ENCODE measurements at places on chromosomes 4 and X.

- DNase-seq, result no peak
These were observed 253.9 kb downstream of the IL15 start for GRCh38 chr4:141890279-141890678.

GRCh38 chrX:97030463-97030862 is 146.8 kb downstream of the RPA4 start:
- no peak for DNase-seq

GRCh38 chr4:186946682-186947294 is 223.1 kb upstream of the FAT1 start:
- no peak for DNase-seq

- no peak for DNase-seq
These were observed 521.2 kb downstream of the STIM2 start for GRCh38 chr4:27381815-27382214.

DNA sequence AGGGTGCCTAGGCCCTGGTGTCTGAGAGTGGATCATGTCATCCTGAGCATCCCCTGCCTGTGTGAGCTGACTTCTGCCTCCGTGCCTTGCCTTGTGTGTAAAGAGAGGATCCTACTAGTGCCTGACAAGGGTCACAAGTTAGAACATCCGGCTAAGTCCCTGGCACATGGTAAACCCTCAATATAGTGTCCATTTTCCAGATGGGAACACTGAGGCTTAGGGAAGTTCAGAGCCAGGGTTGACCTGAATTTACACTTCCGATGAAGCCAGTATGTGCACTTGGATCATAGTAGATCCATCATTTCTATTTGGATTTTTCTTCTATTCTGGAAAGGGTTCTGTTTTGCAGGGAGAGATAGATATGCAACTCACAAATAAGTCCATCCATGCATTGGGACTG is 12.5 kb upstream of the PSAPL1 start:
- no peak for DNase-seq

- DNase-seq, result no peak
These were observed 241.3 kb downstream of the NR3C2 start for GRCh38 chr4:148200960-148201359.

GRCh38 chr4:16264798-16265197 is 38.5 kb upstream of the TAPT1 start:
- DNase-seq, result no peak

- DNase-seq, result no peak
These were observed 66.8 kb upstream of the AFAP1 start for GRCh38 chr4:8006471-8006870.

- DNase-seq, result no peak
These were observed 11.2 kb downstream of the DAPP1 start for GRCh38 chr4:99827857-99828256.

DNA sequence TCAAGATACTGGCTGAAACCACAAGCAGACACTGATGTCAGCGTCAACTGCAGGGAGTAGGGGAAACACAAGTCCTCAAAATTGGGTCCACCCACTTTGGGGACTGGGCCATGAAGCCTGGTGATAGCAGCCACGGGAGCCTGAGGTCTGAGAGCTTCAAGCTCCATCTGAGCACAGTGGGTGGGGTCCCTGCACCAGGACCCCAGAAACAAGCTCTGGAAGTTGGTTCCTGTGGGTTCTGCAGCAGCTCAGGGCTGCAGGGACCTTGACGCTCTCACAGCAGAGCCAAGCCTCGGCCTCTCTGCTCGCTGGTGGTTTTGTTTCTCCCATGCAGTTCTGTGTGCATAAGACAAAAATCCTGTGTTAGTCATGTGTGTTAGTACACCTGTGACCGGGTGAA is 54.5 kb downstream of the CPLX1 start:
- no peak for DNase-seq

DNA sequence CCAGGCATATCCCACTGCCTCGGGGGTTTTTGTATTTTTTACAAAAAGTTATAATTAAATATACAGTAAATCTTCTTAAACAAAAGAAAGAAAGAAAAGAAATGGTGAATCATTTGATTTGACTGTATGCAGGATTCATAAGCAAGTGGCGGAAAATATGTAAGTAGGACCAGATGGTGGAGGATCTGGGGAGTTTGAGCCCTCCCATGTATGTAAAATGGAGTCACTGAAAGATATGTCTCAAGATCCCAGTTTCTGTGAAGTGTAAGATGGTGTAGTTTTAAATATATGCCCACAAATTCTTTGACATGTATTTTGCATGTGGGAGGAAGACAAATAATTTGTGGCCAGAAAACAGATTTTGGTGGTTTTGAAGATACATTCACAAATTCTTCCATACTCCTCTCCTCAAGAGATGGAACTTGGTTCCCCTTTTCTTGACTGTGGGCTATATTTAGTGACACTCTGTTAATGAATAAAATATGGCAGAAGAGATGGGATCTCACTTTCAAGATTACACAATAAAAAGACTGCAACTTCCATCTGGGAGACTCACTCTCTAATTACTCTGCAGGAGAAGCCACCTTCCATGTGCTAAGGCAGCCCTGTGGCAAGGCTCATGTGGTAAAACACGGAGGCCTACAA is 133.6 kb upstream of the S100G start:
- DNase-seq, result no peak

- DNase-seq, result no peak
These were observed 16.9 kb upstream of the ZIC3 start for GRCh38 chrX:137549073-137549472.

DNA sequence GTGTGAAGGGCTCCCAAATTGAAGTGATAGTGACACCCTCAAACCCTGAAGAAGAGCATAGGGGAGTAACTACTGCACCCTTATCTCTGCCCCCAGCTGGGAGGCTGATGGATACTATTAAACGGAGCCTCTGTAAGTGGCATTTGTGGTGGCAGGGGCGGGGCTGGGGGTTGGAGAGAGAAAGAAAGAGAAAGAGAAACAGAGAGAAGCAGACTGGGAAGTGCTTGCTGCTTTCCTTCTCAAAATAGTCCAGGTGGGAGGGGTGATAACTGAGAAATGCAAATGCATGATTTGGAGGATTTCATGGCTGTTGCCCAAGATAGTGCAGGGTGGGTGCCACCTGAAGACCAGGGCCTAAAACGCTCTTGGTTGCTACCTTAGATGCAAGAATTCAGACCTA is 253.5 kb upstream of the GATB start:
- DNase-seq, result peak; percentile 31

GRCh38 chrX:66053414-66053813 is 13.5 kb upstream of the VSIG4 start:
- no peak for DNase-seq

GRCh38 chr4:55348466-55348865 is 2.4 kb downstream of the SRD5A3 start:
- no peak for DNase-seq

All from stimulated activated CD4-positive, alpha-beta T cell treated with anti-CD3 and anti-CD28 coated beads, Interleukin-15, amount 100 ng/mL, for 1 hour (primary cell).